Naive thymus-derived CD8-positive, alpha-beta T cell (primary cell): ENCODE measurements at places on chromosomes 5 and 9.
A peak's percentile ranks its signal among the peaks of the same experiment; 100 is the strongest.

DNA sequence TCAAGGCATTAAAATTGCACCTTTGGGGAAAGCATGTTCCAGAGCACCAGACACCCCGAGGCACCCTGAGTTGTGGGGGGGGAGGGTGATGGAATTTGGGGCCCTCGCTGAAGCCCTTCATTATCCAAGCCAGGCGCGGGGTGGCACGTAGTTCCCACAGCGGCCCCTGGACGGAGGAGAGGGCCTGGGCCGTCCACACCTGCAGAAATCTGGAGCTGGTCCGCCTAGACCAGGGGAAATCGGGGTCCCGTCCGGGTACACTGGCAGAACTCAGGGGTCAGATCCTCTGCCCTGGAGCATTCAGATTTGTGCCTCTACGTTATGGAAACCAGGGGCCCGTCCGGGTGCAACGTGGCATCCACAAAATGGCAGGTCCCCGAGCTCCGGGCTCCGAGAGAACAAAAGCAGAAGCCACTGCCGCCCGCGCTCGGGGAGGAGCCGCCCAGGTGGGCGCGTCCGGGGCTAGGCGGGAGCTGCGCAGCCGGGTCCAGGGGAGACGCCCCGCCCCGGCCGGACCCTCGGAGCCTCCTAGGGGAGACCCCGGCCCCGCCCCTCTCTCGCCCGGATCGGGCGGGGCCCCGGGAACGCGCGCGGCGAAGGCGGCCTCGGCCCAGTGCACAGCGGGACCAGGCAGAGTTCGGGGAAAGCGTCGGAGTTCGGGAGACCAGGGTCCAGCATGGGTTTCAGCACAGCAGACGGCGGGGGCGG lies at the start of gene PLEKHG4B:
PLEKHG4B (plus strand) TSS at position 613 of the 708 bp plus-strand sequence; CDS start at position 677, 64 bp downstream.
- H3K4me3 ChIP-seq, result peak within 1 kb of the TSS; percentile 88
- no peak for DNase-seq
- H3K27ac ChIP-seq, result no peak within 1 kb of the TSS
- no peaks in the 10 kb centered on the region for H3K36me3 ChIP-seq
- peaks cover 64% of the 10 kb centered on the region for H3K27me3 ChIP-seq

- no peak overlapping the region for H3K4me3 ChIP-seq
- peaks cover 11% of the 10 kb centered on the region for H3K4me1 ChIP-seq
- H3K27me3 ChIP-seq, result no peaks in the 10 kb centered on the region
- no peaks in the 10 kb centered on the region for H3K36me3 ChIP-seq
- no peak for DNase-seq
Observed at GRCh38 chr5:54570916-54571315, 53.4 kb downstream of the SNX18 start.

GRCh38 chr9:34526026-34526425 lies 3.2 kb upstream of the ENHO start:
- no peak for DNase-seq
- H3K4me3 ChIP-seq, result no peak overlapping the region
- H3K4me1 ChIP-seq, result peaks cover 10% of the 10 kb centered on the region

DNA sequence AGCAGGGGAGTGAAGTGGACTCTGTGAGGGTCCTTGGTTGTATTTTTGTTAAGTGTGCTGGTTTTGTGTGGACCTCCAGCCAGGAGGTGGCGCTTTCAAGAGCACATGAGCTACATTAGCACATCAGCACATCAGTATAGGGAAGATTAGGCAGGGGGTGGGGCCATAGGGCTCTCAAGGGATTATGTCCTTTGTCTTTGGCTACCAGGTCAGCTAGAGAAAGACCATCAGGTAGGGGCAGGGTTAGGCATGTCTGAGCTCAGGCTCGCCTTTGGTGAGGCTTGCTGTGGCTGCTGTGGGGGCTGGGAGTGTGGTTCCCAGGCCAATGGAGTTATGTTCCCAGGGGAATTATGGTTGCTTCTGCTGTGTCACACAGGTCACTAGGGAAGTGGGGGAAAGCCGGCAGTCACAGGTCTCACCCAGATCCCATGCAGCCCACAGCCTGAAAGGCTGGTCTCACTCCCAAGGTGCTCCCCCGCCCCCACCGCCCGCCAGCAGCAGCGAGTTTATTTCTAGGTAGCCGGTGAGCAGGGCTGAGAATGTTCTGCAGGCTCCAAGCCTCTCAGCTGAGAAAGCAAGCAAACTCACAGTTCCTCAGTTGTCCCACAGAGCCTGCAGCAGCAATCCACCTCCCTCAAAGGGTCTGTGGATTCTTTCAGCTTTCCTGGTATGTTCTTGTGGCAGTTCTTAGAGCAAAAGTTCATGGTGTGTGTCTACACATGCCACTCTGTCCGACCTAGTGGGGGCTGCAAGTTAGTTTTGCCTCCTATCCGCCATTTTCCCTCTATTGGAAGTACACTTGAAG lies 13.7 kb downstream of the OR1J1 start:
- H3K4me1 ChIP-seq, result peaks cover 11% of the 10 kb centered on the region
- H3K36me3 ChIP-seq, result peaks cover 4% of the 10 kb centered on the region

- no peaks in the 10 kb centered on the region for H3K36me3 ChIP-seq
- H3K4me1 ChIP-seq, result peaks cover 74% of the 10 kb centered on the region
- peak overlapping the region; percentile 80 for H3K27ac ChIP-seq
- peak overlapping the region; percentile 12 for H3K4me3 ChIP-seq
- H3K27me3 ChIP-seq, result no peaks in the 10 kb centered on the region
Observed at GRCh38 chr5:35789732-35790456, 66.8 kb upstream of the IL7R start.

- H3K27ac ChIP-seq, result no peak overlapping the region
- no peak overlapping the region for H3K4me3 ChIP-seq
- H3K27me3 ChIP-seq, result peaks cover 21% of the 10 kb centered on the region
- H3K36me3 ChIP-seq, result no peaks in the 10 kb centered on the region
- DNase-seq, result no peak
- H3K4me1 ChIP-seq, result no peaks in the 10 kb centered on the region
Observed at GRCh38 chr9:18472841-18473251, 1.1 kb upstream of the ADAMTSL1 start.

DNA sequence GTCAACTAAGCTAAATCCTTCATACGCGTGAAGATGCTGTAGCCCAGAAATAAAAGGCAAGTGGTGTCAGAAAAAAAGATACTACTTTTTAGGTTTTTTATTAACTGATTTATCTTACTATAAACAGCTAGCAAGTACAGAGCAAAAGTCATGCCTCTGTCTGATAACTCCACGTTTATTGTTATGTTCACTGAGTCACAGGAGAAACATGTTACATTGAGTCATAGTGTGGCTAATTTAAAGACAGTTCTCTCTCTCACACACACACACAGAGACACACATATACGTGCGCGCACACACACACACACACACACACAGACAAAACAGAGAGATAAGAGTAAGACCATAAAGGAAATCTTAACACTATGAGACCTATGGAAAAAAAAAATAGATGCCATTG lies 770.0 kb upstream of the CDH10 start:
- H3K27me3 ChIP-seq, result no peaks in the 10 kb centered on the region
- no peaks in the 10 kb centered on the region for H3K36me3 ChIP-seq
- no peak overlapping the region for H3K27ac ChIP-seq
- no peaks in the 10 kb centered on the region for H3K4me1 ChIP-seq
- H3K4me3 ChIP-seq, result no peak overlapping the region

DNA sequence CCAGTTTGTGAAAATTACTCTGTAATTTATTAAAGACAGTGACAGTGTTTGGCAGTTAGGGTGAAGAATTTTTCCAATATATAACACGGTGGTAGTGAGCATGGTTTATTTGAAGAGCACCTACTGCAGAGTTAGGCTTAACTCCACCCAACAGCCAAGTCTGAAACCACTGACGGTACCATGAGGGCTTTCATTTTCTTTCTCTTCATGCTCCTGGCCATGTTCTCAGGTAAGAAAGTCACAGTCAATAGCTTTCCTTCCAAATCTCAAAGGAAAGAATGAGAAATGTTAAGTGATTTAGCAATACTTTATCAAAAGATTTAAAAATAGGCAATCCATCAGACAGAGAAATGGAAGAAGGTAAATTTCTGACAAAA lies at the start of gene MARCOL:
MARCOL (plus strand) TSS at position 108 of the 377 bp plus-strand sequence; CDS start at position 181, 73 bp downstream.
- H3K4me3 ChIP-seq, result no peak within 1 kb of the TSS
- DNase-seq, result no peak
- no peaks in the 10 kb centered on the region for H3K4me1 ChIP-seq
- H3K36me3 ChIP-seq, result no peaks in the 10 kb centered on the region
- H3K27ac ChIP-seq, result no peak within 1 kb of the TSS

DNA sequence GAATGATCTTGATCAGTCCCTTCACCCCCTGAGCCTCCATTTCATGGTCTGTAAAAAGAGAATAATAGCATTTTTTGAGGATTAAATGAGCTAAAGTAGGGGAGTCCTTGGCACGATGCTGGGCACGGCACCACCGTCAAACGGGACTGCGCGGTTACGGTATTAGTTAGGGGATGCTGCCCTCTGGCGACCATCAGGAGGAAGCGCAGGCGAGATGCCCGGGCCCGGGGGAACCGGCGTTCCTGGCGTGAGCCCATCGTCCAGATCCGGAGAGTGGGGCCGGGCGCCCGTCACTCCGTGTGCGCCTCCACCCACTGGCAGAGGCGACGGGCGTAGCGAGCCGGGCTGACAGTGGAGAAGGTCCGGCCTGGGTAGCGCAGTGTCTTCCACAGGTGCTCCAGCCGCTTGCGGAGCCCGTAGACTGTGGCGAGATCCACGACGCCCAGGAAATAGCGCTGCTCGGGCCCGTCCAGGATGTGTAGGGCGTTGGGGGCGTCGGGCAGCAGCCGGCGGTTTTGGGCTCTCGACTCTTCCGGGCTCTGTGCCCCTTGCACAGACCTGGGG lies 4.8 kb upstream of the ST6GALNAC4 start:
- H3K27me3 ChIP-seq, result no peaks in the 10 kb centered on the region
- H3K4me1 ChIP-seq, result peaks cover 37% of the 10 kb centered on the region
- no peak overlapping the region for H3K27ac ChIP-seq
- DNase-seq, result peak; percentile 87
- H3K4me3 ChIP-seq, result peak overlapping the region; percentile 81

- H3K4me1 ChIP-seq, result no peaks in the 10 kb centered on the region
- no peaks in the 10 kb centered on the region for H3K36me3 ChIP-seq
- no peak overlapping the region for H3K4me3 ChIP-seq
- no peaks in the 10 kb centered on the region for H3K27me3 ChIP-seq
Observed at GRCh38 chr5:143495110-143495509, 91.6 kb upstream of the NR3C1 start.
